Central memory CD4-positive, alpha-beta T cell (primary cell): ENCODE measurements at places on chromosomes 16 and 17.

- no peak for DNase-seq
Measured at GRCh38 chr16:54526916-54527315, 240.3 kb upstream of the IRX3 start.

- no peak for DNase-seq
Measured at GRCh38 chr17:40346765-40347158, 17.8 kb downstream of the GJD3 start.

DNA sequence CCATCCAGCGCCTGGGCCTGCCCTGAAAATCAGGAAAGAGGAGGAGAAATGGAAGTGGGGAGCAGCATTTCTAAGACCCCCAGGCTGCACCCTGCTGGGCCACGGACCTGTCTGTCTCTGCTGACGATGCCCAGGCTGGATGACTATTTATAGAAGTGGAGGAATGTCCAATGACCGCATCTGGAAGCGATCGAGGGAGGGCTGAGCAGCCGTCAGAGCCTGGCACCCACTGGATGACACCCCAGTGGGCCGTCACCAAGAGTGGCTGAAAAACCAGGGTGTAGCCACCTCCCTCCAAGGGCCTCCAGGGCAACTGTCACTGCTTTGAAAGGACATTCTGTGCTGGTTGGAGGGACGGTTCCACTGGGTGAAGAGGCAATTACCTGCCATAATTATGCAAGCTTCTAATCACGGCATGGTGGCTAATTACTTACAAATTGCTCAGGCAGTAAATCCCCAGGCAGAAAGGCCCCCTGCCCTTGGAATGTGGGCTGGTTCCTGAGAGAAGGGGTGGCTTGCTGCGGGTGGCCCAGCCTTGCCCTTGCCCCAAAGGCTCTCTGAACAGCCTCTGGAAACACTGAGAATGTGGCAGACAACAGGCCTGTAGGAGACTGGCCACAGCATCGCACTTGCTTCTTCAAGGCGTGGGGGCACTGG is 332.1 kb downstream of the C16orf95 start:
- no peak for DNase-seq

- DNase-seq, result no peak
Measured at GRCh38 chr16:154217-155030, 2.0 kb downstream of the HBZ start.

- no peak for DNase-seq
Measured at GRCh38 chr17:51258756-51259563, 889 bp downstream of the MBTD1 start.

- no peak for DNase-seq
Measured at GRCh38 chr16:47254756-47255155, 111.0 kb upstream of the NETO2 start.

DNA sequence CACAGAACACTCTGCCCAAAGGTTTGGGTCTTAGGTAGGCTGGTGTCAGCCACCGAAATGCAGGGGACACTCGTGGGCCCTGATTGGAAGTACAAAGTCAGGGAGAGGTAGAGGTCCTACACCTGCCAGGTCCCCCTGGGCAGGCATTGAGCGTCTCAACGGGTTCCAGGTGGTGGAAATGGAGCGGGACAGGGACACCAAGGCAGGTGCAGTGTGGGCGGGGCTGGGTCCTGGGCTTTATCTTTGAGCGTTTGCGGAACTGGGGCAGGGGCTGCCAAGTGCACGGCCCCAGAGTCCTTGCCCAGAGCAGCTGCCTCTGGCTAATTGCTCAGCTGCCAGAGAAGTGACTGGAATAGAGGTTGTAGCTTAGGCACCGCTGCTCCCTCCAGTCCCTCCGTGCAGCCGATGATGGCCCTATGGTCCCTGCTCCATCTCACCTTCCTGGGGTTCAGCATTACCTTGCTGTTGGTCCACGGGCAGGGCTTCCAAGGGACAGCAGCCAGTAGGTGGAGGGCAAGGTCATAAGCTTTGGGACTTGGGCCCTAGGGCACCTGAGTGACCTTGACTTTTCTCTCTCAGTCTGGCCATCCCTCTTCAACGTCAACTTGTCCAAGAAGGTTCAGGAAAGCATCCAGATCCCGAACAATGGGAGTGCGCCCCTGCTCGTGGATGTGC is at the start of gene ZACN:
ZACN (plus strand) TSS at position 323 of the 675 bp plus-strand sequence; CDS start at position 406, 83 bp downstream.
- no peak for DNase-seq

GRCh38 chr17:65297916-65298315 is 160.7 kb downstream of the RGS9 start:
- DNase-seq, result no peak

GRCh38 chr16:48378836-48379235 is 6.4 kb downstream of the SIAH1 start:
- DNase-seq, result no peak

DNA sequence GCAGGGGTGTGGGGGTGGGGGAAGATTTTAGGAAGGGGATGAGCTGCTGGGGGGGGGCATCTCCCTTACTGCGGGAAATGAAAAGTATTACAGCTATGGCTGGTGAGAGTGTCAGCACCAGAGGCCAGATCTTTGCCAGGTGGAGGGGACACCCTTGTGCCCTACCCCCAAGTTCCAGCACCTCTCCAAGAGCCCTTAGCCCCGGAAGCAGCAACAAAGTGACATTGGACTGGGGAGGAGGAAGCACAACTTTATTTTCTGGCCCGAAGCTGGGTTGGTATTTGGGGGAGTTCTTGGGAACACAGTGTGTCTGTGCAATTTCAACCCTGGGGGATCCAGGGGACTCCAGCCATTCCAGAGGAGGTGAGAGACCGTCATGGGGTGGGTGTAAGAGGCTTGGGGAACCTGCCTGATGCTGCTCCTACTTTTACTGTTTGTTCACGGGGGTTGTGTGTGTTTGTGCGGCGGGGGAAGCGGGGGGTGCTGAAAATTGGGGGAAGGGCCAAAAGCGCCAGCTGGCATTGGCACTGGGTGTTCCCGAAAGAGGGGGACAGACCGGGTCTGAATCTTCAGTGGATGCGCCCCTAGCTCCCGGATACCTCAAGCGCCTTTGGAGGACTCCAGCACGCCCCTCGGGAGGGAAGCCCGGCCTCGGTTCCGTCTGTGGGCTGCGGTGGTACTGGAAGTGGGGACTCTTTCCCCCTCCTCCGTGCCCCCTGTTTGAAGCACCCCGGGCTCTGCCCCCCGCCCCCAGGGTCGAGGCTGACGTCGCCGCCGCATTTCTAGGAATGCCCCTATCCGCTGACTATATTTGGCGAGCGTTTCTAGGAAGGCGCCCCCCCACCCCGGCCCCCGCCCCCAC is 230.3 kb downstream of the MRTFB start:
- no peak for DNase-seq

DNA sequence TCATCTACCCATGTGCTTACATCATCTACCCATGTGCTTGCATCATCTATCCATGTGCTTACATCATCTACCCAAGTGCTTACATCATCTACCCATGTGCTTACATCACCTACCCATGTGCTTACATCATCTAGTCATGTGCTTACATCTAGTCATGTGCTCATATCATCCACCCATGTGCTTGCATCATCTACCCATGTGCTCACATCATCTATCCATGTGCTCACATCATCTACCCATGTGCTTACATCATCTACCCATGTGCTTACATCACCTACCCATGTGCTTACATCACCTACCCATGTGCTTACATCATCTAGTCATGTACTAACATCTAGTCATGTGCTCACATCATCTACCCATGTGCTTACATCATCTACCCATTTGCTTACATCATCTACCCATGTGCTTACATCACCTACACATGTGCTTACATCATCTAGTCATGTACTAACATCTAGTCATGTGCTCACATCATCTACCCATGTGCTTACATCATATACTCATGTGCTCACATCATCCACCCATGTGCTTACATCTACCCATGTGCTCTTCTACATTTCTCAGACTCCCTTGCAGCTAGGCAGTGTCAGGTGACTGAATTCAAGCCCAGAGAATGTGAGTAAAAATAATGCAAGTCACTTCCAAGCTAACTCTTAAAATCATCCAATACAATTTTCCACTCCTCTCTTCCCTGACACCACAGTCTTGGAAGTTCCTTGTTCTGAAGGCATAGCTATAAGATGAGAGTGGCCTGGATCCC is 196.8 kb downstream of the CBLN1 start:
- DNase-seq, result no peak

DNA sequence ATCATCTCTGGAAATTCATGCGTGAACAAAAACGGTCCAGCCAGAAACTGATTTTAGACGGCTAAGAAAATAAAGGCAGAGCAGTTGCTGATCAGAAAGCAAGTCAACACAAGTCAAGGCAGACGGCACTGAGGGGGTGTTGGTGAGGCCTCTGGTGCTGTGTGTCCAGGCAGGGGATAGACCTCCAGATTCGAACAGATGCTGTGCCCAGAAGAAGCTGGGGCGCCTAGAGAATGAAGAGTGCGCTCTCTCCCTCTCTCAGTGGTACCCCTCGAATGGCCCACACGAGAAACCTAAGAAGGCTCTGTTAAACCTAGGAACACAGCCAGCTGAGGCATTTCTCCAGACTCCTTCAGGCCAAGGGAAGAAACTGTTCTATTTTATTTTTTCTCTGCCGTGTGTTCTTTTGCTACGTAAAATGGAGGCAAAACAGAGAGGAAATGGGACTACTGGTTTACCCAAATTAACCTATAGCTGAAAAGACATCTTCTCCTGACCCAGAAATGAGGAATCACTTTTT is 178.3 kb downstream of the PMP22 start:
- no peak for DNase-seq

GRCh38 chr16:70257391-70257790 is 5.7 kb upstream of the EXOSC6 start:
- DNase-seq, result no peak

DNA sequence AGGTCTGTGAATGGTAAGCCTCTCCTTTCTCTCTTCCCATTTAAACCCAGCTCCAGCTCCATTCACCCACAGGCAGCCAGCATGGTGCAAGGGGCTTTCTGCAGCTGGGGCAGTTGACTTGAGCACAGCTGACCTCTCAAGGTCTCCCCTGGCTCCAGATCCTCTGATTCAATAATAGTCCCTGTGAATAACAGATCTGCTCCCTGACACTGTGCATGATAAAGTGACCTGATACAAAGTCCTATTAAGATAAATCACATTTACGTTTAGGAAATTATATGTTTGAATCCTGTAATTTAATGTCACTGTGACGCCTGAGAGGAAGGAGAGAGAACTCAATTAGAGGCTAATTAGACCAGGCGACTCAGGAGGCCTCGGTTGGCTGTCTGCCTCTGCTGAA is 540.4 kb upstream of the CDH11 start:
- DNase-seq, result no peak

GRCh38 chr17:6555331-6556120 is 829 bp downstream of the PITPNM3 start:
- no peak for DNase-seq

- no peak for DNase-seq
Measured at GRCh38 chr17:13140750-13141149, 122.9 kb upstream of the ELAC2 start.

GRCh38 chr16:56370875-56371659 is 54.3 kb downstream of the AMFR start:
- no peak for DNase-seq

DNA sequence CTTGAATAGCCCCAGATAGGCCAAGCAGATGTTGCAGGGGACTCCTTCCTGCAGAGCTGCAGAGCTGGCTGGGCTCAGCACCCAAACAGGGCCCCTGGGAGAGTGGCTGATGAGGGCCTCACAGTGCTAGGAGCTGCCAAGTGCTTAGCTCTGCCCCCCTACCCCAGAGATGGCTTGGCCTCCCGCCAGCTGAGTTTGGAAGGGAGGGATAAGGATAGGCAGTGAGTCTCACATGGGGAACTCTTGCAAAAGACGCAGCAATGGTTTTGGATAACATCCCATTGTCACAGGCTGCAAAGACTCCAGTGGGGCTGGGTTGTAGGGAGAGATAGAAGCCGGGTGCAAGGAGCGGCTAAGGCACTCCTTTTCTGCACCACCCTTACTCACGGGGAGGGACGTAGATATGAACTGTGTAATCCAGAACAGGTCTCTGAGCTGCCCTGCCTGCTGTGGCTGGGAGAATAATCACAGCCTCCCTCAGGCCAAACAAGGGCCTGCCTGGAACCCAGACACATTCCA is 52.9 kb upstream of the MAF start:
- no peak for DNase-seq

DNA sequence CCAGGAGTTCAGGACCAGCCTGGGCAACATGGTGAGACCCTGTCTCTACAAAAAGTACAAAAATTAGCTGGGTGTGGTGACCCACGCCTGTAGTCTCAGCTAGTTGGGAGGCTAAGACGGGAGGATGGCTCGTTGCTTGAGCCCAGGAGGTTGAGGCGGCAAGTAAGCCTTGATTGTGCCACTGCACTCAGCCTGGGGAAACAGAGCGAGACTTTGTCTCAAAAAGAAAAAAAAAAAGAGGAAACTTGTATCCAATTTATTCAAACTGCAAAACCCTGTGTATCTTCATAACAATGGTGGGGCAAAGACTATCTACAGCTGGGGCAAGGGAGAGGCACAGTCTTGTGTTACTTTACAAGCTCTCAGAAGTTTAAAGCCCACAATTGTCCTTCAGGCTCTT is 21.5 kb downstream of the GRB7 start:
- DNase-seq, result no peak

DNA sequence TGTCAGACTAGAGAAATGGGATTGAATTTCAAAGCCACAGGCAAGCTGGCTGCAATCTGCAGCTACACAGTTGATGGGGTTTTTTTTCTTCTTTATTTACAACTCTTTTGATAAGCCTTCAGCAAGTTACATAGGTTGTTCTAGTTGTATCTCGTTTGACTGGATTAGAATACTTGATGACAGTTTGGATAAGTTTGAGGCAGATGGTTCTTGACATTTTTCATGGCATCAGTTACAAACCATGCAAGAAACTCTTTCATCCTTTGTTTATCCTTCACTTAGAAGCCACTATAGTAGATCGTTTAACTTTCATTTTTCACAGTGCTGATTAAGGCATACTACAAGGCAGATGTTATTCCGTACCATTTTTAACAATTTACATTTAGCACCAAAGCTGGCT is 238.9 kb downstream of the TOX3 start:
- no peak for DNase-seq

- DNase-seq, result no peak
Measured at GRCh38 chr17:10033959-10034358, 128.9 kb upstream of the RCVRN start.

DNA sequence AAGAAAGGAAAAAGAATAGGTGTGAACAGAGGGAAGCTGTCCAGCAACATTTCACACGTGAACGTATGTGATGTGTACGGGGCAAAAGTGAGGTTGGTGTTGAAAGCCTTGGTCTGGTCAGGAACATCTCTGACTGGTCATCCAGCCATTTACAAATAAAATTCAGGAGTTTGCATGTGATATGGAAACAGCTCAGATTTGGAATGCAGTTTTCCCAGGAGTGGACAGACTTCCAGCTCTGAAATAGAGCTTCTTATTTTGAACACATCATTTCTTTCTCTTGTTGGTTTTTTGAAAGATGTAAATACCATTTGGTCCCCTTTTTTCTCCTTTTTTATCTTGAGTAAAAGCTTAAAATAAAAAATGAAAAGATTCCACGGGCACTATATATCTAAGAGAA is 566.2 kb upstream of the ZFHX3 start:
- DNase-seq, result no peak

DNA sequence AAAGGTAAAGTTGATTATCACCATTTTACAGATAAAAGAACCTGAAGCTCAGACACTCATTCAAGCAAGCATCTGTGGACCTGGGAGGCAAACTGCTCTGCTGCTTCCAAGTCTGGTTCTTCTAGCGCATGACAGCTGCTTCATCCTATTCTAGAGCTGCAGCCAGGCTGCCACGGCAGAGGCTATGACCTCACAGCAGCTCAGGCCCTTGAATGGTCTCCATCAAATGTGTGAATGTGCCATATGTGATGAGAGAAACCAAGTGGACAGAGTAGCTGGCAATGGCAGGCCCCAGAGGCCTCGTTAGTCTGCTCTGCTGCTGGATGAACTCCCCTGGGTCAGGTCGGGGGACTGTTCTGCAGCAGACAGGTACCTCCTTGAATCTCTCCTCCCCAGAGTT is 30.7 kb upstream of the FOXJ1 start:
- no peak for DNase-seq
